ENCODE measurements at places on chromosomes 3 and 15.

DNA sequence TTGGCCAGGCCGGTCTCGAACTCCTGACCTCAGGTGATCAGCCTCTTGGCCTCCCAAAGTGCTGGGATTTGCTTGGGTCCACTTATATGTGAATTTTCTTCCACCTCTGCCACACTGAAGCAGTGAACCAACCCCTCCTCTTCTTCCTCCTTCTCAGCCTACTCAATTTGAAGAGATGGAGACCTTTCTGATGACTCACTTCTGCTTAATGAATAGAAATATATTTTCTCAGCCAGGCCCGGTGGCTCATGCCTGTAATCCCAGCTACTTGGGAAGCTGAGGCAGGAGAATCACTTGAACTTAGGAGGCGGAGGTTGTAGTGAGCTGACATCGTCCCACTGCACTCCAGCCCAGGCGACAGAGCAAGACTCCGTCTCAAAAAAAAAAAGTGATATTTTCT is 46.8 kb upstream of the GATM start:
- no peak for DNase-seq

DNA sequence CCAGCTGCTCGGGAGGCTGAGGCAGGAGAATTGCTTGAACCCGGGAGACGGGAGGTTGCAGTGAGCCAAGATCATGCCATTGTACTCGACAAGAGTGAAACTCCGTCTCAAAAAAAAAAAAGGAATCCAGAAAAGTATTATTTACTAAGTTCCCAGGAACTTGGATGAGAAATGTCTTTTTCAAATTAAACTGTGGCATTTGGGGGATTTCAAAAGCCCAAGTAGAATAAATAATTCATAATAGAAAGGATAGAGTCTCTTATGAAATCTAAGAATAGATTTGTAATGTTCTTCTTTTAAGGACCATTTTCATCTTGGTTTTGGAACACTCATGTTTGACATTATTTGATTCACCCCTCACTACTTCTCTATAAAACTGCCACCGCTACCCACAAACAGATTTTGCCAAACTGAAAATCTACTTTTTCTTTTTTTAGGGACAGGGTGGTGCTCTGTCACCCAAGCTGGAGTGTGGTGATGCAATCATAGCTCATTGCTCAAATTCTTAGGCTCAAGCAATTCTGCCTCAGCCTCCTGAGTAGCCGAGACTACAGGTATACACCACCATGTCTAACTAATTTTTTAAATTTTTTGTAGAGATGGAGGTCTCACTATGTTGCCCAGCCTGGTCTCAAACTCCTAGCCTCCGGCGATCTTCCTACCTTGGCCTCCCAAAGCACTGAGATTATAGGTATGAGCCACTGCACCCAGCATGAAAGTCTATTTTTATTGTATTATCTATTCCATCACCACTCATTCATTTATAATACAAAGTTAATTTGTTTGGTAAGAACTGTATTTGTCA is 99.3 kb downstream of the SENP2 start:
- no peak for DNase-seq

DNA sequence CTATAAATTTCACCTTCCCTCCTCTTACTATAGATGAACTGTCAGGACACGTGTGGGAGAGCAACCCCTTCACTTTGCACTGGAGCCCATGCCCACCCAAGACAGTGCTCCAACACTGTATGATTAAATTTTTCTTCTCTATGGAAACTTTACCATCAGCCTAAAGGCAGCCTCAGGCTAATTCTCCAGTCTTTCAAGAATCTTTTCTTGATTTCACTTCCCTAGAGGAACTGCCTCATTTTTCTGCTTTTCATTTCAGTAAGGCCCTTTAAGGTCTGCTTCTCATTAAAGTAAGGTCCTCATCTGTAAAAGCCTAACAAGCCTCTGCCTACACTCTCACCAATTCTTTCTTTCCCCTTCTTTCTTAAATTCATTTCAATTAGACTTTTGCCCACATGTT is 137.3 kb downstream of the KCNMB2 start:
- DNase-seq: no peak

GRCh38 chr15:76674883-76675282 is 230.3 kb downstream of the SCAPER start:
- no peak for DNase-seq

- no peak for DNase-seq
Measured at GRCh38 chr3:142210608-142211007, 14.8 kb downstream of the GK5 start.

DNA sequence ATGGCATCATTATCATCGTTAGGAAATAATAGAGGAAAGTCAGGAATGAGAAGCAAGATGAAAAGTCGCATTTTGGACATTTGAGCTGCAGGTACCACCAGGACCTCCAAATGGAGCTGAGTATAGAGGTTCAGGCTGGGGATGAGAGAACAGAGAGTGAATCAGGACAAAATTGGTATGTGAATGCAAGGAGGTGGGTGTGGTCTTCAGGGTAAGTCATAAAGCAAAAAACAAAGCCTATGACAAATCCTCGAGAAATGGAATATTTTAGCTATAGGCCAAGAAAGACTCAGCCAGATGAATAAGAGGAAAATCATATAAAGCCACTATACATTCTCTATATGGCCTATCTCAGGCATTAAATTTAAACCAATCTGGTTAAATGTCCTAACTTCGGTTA is 841.3 kb downstream of the ROBO1 start:
- DNase-seq: no peak

DNA sequence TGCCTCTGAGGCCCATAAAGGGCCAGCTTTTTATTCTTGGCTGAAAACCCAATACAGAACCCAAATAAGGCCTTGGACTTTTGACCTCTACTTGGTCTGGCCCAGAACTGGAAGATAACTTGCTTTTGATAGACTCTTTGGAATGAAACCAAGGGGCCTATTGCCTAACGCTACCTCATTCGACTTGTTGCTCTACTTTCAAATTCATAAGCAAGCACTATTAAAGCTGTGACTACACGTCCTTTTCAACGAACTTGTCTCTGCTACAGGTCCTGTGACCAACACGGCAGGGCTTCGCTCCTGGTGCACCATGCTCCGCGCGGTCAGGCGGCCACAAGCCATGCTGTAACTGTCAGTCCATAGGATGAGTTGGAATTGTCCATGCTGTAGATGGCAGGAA is 385.4 kb downstream of the MFSD1 start:
- no peak for DNase-seq

DNA sequence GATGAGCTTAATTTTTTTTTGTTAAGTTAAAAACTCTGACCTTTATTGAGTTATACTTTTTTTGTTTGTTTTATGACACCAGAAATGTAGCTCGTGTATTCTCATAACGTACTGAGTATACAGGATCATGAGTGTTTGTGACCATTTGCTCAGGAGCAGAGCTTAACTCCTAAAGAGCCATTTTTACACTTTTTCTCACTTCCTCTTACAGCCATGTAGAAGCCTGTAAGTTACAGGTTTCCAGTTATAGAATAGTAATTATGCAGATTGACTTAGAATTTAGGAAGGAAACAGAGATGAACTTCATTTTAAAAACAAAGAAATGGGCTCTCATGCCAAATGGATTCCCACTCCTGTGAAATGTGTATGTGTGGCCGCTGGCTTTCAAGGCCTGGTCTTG is 151.7 kb downstream of the MCTP2 start:
- no peak for DNase-seq

DNA sequence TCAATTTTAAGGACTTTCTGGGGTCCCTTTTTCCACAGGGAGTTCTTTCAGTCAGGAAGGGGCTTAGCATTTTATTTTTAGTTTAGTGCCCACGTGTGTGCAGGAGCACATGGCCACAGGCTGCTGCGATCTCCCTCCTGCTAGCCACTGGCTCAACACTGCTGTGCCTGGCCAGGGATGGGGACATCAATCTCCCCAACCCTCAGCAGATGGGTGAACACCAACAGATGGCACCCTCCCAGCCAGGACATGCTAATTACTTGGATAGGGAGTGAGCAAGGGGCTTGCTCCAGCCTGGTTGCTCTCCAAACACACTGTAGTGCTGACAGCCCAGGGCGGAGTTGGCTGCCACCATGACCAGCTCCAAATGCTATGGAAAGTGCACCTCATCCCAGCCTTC is 7.4 kb upstream of the RIOX2 start:
- DNase-seq: no peak

- DNase-seq: no peak
Measured at GRCh38 chr3:13575459-13576061, 26.6 kb downstream of the FBLN2 start.

DNA sequence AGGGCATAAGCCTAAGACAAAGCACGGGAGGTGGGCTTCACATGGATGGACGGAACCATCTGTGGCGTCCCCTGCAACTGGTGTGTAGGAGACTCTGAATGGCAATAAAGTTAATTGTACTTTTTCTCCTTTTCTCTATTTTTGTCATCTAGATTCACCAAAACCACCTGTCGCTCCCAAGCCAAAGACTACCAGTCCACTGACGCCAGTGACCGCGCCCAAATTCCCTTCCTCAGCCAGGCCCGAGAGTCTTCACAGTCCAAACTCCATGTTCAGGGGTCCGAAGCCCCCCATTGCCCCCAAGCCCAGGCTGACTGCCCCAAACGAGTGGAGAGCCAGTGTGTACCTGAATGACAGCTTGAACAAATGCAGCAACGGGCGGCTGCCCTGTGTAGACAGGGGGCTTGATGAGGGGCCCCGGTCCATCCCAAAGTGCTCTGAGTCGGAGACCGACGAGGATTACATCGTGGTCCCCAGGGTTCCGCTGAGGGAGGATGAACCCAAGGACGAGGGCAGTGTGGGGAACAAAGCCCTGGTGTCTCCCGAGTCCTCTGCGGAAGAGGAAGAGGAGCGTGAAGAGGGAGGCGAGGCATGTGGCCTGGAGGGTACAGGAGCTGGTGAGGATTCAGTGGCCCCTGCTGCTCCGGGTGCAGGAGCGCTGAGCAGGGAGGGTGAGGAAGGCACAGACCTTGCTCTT is at the start of gene FGD5:
TSS of gene FGD5 (plus strand) at position 159 of the 697 bp plus-strand sequence. CDS start at position 269, 110 bp downstream.
- DNase-seq: no peak

- no peak for DNase-seq
Measured at GRCh38 chr3:194572143-194572789, 61.0 kb downstream of the TMEM44 start.

DNA sequence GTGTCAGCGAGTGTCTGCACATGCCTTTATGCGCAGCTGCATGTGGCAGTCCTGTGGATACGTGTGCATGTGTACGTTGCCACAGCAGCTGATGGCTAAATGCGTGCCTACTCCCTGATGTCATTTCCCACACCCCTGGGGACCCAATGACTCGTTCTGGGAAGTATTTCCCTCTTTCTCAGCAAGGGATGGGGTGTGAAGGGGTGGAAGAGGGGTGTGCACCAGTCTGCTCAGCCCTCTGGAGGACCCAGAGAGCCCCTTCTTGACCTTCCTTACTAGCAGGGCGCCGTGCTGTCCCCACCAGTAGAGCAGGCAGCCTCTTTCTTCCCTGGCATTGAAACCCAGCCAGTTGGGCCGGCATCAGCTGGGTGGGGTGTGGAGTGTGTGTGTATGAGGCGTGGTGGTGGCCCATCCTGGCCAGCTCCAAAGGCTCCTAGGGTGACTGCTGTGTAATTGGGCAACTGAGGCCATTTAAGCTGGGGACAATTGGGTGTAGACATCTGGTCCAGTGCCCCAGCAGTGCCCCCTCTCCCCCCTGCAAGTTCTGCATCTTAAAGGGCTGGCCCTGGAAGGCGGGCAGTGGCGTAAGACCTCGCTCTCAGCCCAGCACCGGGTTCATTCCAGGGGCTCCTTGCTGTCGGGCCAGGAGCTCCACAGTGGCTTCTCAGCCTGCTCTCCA is 19.2 kb downstream of the SNX33 start:
- DNase-seq: no peak

DNA sequence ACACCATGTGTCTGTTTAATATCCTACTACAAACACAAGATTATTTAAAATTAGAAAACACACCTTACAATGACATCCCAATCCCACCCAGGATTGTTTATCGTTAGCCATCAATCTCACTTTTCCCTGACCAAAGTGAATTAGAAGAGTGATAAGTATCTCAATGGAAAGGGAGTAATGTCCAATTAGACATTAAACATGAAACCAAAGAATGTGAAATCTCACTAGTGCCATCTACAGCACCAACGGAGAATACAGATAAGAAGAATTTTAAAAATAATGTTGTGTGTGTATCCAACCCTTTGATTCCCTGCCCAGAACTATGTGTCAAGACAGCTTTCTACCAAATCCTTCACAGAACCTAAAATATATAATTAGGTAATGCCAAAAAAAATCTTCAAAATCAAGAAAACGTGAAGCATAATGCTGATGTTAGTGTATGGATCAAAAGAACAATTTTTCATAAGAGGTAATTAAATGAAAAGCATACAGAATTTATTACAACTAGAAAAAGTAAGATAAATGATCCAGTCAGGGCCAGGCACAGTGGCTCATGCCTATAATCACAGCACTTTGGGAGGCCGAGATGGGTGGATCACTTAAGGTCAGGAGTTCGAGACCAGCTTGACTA is 64.2 kb downstream of the SCAPER start:
- no peak for DNase-seq

DNA sequence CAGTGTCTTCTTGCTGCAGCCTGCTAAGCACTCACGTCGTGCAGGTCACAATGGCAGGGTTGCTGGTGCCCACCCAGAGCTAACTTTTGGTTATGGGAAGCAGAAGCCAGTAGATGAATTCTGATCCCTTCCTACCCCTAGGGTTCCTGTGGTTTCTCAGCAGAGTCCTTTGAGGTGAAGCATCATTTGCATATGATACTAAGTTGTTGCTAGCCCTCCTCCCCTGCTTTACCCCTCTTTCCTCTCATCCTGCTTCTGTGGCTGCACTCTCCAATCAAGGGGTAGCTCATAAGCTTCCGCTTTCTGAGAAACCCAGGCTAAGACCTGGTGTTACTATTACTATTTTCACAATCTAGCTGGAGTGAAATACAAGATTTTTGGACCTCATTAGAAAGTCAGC is 22.1 kb upstream of the HEG1 start:
- no peak for DNase-seq

DNA sequence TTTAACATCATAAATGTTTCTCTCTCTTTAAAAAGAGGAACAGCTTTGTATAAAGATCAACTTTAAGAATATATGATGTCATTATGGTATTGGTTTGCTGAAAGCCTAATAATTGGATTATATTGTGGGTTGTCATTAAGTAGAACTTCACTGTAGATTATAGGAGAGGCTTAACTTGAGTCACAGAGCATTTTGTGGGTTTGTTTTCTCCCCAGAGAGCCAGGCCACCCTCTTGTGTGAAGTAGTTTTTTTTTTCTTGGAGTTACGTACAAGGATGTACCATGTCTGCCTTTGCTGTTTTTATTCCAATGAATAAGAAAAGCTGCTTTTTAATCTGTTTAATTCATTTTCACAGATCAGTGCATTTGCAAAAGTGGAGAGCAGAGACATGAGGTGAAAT is 354.8 kb upstream of the TBL1XR1 start:
- no peak for DNase-seq

DNA sequence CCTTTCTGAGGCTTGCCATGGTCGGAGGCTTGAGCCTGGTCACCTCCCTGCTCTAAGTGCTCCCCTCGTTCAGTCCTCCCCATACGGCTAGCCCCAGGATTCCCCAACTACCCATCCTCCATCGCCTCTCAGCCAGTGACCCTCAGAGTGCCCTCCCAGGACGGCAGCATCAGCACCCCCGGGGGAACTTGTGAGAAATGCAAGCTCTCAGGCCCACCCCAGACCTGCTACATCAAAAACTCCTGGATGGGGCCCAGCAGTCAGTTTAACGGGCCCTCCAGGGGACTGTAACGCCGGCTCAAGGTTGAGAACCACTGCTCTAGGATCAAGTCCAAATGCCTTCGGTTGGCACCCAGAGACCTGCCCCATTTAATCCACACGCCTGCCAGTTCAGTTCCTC is 6.9 kb downstream of the ADAMTS17 start:
- no peak for DNase-seq

- no peak for DNase-seq
Measured at GRCh38 chr15:44009038-44009437, 182.2 kb downstream of the WDR76 start.

Data from effector memory CD8-positive, alpha-beta T cell (primary cell).